ENCODE measurements at places on chromosomes 3 and 15.
A peak's percentile ranks its signal among the peaks of the same experiment; 100 is the strongest.

GRCh38 chr15:67416891-67417290, 104.0 kb upstream of the C15orf61 start:
- peaks cover 7% of the 10 kb centered on the region for H3K4me1 ChIP-seq
- no peak for DNase-seq
- H3K4me3 ChIP-seq, result no peak overlapping the region
- no peaks in the 10 kb centered on the region for H3K27me3 ChIP-seq
- no peak overlapping the region for H3K27ac ChIP-seq

- H3K36me3 ChIP-seq, result peaks cover 81% of the 10 kb centered on the region
- peaks cover 36% of the 10 kb centered on the region for H3K4me1 ChIP-seq
- peak overlapping the region; percentile 93 for H3K27ac ChIP-seq
- no peak overlapping the region for H3K4me3 ChIP-seq
These were observed 14.2 kb upstream of the SEMA3B start for GRCh38 chr3:50254577-50255250.

GRCh38 chr3:168081171-168081771, 14.5 kb downstream of the GOLIM4 start:
- H3K27ac ChIP-seq, result no peak overlapping the region
- H3K36me3 ChIP-seq, result no peaks in the 10 kb centered on the region
- DNase-seq, result no peak
- H3K4me3 ChIP-seq, result no peak overlapping the region
- no peaks in the 10 kb centered on the region for H3K27me3 ChIP-seq

DNA sequence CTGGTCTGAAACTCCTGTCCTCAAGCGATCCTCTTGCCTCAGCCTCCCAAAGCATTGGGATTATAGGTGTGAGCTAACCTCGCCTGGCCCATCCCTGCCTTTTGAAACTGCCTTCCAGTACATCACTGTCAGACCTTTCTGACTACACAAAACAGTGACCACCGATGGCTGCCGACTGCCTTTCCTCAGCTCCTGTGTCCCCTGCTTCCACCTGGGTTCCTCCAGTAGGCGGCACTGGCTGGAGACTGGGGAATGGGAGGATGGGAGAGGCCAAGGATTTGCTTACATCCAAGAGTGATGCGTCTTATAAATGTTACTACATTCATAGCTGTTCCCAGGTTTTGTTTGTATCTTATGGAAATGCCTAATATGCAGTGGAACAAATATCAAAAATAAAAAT, 242.8 kb downstream of the BBX start:
- no peak for DNase-seq
- H3K27me3 ChIP-seq, result no peaks in the 10 kb centered on the region

DNA sequence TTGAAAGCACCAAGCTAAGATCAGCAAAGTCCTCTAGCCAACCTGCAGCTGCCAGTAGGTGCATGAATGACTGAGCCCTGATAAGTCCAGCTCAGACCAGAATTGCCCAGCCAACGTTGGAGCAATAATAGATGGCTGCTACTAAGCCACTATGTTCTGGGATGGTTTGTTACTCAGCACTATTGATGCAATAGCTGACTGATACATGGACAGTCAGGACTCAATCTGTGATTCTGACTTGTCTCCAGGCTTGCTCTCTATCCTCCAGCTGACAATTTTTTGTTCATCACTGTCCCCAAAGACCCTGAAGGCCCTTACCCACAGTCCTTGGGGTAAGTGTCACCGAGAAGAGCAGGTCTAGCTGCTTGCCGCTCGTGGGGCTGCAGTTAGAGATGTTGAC, 55.3 kb downstream of the CDCP1 start:
- no peak overlapping the region for H3K4me3 ChIP-seq
- H3K4me1 ChIP-seq, result peaks cover 46% of the 10 kb centered on the region
- peaks cover 93% of the 10 kb centered on the region for H3K36me3 ChIP-seq
- H3K27ac ChIP-seq, result peak overlapping the region; percentile 91

- H3K4me3 ChIP-seq, result no peak overlapping the region
- H3K4me1 ChIP-seq, result no peaks in the 10 kb centered on the region
- H3K27ac ChIP-seq, result no peak overlapping the region
- H3K27me3 ChIP-seq, result no peaks in the 10 kb centered on the region
- H3K36me3 ChIP-seq, result no peaks in the 10 kb centered on the region
These were observed 36.0 kb downstream of the ADAMTS9 start for GRCh38 chr3:64651741-64652241.

GRCh38 chr3:155079746-155080487, at the start of gene MME:
MME (plus strand) TSS chr3:155080319; CDS start chr3:155084168, 3,849 bp downstream.
- peaks cover 10% of the 10 kb centered on the region for H3K4me1 ChIP-seq
- no peak within 1 kb of the TSS for H3K27ac ChIP-seq
- DNase-seq, result peak; percentile 55
- peaks cover 6% of the 10 kb centered on the region for H3K36me3 ChIP-seq
- H3K4me3 ChIP-seq, result peak within 1 kb of the TSS; percentile 59

DNA sequence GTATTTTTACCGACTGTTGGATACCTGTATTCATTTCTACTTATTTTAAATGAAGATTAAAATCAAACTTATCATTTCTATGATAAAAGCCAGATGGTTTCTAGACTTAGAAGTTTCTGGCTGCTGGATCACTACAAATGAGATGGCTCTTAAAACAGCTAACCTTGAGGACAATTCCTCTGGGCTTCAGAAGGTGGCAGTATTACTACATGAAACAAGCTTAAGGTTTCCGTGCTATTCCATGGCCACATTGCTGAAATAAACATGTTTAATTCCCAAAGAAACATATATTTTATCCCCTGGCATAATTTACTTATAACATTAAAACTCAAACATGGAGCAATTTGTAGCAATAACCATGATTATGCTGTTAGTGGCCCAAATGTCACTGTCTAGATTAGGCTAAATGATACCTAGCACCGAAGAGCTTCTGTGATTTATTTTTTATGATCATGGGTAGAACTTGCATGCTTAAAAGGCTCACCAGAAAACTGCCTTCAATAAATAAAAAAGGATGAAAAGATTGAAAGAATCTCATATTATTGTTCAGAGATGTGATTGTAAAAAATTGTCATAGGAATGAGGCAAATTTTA, 204.0 kb upstream of the NANOGP8 start:
- no peak overlapping the region for H3K27ac ChIP-seq
- no peaks in the 10 kb centered on the region for H3K36me3 ChIP-seq
- no peak overlapping the region for H3K4me3 ChIP-seq

Data from RWPE2 (cell line).